ENCODE measurements at places on chromosomes 6 and 20.

DNA sequence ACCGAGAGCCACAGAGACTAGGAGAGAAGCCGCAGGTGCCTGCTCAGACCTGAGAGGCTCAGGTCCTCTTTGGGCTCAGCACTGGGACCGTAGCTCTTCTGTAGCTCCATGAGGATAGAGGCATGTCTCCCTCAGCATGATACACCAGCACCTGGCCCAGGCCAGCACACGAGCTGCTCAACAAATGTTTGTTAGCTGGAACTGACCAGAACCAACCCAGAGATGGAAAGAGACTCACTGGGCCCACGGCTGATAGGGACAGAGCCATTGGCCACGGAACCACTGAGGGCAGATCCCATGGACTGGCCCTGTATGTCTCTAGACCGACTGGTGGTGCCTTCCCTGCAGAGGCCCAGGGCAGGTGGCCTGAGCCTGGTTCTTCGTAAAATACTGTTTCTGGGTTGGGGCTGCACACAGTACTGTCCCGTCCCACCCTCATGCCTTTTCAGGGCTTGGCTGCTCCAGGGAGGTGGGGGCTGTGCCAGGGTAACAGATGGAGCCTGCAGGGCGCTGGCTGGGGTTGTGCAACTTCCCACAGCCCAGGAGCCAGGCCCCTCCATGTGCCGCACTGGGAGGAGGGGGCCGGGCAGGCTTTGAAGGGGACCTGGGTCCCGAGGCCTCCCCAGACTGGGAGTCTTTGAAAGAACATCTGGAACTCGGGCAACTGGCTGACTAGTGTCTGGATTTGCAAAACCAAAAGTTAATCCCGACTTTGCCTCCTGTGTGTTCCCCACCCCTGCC, 5.2 kb downstream of the C20orf204 start:
- DNase-seq = no peak

GRCh38 chr6:87789198-87789899, 87.3 kb upstream of the AKIRIN2 start:
- DNase-seq = peak; percentile 77

GRCh38 chr20:8213831-8214587, 81.9 kb downstream of the PLCB1 start:
- no peak for DNase-seq

DNA sequence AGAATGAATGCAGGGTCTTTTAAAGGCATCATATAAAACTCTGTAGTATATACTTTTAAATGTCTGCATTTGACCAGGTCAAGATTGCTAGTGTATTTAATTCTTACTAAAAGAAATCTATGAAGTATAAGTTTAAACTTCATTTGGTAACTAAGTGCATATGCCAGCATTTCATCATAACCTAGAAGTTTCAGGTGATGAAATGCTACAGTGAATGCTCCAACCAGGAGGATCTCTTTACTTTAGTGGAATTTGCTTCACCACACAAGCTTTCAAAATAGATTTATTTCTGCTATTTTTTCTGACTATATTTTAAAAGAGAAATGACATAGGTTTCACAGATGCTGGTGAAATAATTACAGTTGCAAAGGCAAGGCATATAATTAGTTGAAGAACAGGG, 141.9 kb downstream of the HIVEP2 start:
- no peak for DNase-seq

DNA sequence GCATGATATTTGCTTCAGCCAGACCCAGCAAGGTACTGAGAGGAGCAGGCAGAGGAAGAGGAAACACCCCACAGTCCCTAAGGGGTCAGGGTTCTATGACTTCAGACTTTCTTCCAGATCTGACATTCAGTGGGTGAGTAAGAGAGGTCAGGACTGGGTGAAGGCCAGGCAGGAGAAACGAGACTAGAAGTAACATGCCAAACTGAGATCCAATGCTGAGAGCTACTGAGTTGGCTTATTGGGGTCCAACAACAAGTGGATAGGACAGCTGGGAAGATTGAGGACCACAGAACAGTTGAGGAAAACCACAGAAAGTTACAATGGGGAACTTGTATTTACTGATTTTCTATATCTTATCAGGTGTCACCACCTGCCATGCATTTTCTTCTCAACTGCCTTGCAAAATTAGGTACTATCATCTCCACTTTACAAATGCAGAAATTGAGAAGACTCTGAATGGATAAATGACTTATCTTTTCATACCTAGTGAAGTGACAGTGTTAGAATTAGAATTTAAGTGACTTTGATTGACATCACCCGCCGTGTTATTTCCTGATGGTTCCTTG, 43.8 kb upstream of the HIVEP1 start:
- DNase-seq = no peak

DNA sequence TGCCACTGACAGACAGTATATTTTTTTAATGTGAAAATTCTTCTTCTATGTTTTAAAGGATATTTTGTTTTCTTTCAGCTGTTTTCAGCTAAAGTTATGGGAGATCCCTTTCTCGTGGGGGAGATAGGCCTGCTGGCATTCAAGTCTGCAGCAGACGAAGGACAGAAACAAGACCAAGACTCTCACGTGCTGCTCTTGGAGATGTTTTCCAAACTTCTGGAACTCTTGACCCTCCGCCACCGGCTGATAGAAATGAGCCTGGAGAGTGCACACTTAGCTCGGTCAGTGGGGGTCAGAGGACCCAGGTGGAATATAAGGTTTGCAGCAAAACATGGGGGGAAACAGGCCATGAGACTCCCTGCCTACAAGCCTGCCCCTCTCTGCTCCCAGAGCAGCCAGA, 120.5 kb downstream of the CD164 start:
- no peak for DNase-seq

Data from AG08395 (cell line).